Cardiac muscle cell (in vitro differentiated cells and primary cell): ENCODE measurements at places on chromosomes 1 and 21. TPM values are rescaled to one million over a fixed set of nuclear protein-coding genes. Genes with fewer than 3 reads are reported as not detected.
A peak's percentile ranks its signal among the peaks of the same experiment; 100 is the strongest.

GRCh38 chr1:115114308-115114707 is 25.0 kb upstream of the TSPAN2 start:
- H3K27me3 ChIP-seq: no peaks in the 10 kb centered on the region
- H3K36me3 ChIP-seq: no peaks in the 10 kb centered on the region
- DNase-seq: peak; percentile 61
- no peak overlapping the region for H3K27ac ChIP-seq

The GPR52 gene
- total RNA-seq: 1.9 TPM in 1 of 2 replicates, not detected in the other

The TNNT2 gene
- total RNA-seq: 4,623 and 7,232 TPM in 2 replicates

- no peak overlapping the region for H3K4me3 ChIP-seq
- no peaks in the 10 kb centered on the region for H3K36me3 ChIP-seq
- H3K27me3 ChIP-seq: no peaks in the 10 kb centered on the region
- DNase-seq: no peak
- no peaks in the 10 kb centered on the region for H3K4me1 ChIP-seq
Measured at GRCh38 chr1:235998812-235999211, 66.1 kb downstream of the NID1 start.

DNA sequence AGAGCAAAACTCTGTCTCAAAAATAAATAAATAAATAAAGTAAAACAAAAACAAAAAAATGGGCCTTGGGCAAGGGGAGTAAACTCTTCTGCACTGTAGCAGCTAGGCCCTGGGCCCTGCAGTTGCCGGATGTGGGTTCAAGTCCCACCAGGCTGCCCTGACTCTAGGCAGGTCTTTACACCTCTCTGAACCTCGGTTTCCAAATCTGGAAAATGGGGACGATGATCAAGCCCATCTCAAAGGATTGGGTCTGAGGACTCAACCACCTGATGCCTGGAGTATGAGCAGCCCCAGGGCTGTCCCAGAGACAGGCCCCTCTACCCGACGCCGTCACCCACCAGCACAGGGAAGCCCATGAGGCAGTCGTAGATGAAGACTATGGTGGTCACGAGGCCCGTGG is 7.5 kb downstream of the GPR153 start:
- no peaks in the 10 kb centered on the region for H3K36me3 ChIP-seq
- no peak for DNase-seq
- H3K4me3 ChIP-seq: no peak overlapping the region
- no peaks in the 10 kb centered on the region for H3K4me1 ChIP-seq
- H3K27ac ChIP-seq: no peak overlapping the region

The ELF3 gene
- total RNA-seq: 27.7 and 28.7 TPM in 2 replicates

DNA sequence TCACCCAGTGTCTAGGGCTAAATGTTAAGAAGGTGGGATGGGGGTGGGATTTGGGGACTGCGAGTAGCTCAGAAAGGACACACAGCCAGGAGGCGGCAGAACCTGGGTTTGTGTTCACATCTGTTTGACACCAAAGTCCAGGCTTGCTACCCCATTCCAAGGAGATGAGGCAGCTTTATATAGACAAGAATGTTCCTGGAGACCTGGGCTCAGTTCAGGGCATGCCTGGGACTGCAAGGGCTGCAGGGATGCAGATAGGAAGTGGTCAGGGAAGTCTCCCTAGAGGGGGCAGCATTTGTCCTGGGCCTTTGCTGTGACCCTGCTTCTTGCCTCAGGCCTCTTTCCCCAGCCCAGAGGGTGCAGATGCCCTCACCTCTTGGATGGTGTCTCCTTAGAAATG is 16.3 kb downstream of the PADI3 start:
- H3K27me3 ChIP-seq: no peaks in the 10 kb centered on the region
- no peak overlapping the region for H3K27ac ChIP-seq
- H3K4me1 ChIP-seq: no peaks in the 10 kb centered on the region
- no peak for DNase-seq
- no peak overlapping the region for H3K4me3 ChIP-seq

GRCh38 chr1:22819361-22819760 is 108.7 kb downstream of the EPHB2 start:
- no peaks in the 10 kb centered on the region for H3K36me3 ChIP-seq
- H3K4me1 ChIP-seq: peaks cover 16% of the 10 kb centered on the region
- H3K4me3 ChIP-seq: no peak overlapping the region
- H3K27me3 ChIP-seq: no peaks in the 10 kb centered on the region
